Karpas-422 (cell line): ENCODE measurements at places on chromosomes 12 and 14.

DNA sequence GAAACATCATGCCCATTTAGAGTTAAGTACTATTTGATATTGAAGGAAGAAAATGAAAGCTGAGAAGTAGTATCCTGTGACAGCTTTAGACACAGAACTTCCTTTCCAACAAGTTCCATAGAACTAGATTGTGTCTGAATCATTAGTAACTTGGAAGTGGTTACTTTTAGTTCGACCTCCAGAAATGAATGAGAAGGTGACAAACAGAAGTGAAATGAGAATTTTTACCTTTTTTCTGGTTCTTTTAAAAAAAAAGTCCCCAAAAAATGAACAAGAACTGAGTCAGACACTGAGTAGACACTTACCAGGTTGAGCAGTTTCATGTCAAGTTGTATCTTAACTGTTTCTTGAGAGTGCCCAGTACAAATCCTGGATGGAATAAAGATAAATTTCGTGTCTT lies 3.0 kb downstream of the ATP6V0A2 start:
- DNase-seq: no peak

- peak; percentile 81 for DNase-seq
These were observed 14.1 kb downstream of the SUSD6 start for GRCh38 chr14:69625299-69626131.

DNA sequence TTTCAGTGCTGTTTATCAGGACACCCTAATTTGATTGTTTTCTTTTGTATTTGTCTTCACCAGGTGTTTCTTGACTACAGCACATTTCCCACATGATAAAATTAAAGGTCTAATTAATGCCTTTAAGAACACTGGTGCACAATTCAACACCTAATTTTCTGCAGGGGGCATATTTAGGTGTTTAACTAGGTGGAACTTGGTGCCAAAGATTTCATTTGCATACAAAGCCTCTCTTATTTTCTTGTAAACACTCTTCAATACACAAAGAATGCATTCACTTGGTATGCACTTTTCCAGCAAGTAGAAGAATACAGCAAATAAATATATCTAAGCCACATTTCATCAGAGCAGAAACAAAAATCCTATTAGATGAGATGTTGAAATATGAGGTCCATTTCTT lies 646.2 kb upstream of the FOXG1 start:
- no peak for DNase-seq

- DNase-seq: no peak
These were observed 18.5 kb downstream of the TRPV4 start for GRCh38 chr12:109814600-109815150.

DNA sequence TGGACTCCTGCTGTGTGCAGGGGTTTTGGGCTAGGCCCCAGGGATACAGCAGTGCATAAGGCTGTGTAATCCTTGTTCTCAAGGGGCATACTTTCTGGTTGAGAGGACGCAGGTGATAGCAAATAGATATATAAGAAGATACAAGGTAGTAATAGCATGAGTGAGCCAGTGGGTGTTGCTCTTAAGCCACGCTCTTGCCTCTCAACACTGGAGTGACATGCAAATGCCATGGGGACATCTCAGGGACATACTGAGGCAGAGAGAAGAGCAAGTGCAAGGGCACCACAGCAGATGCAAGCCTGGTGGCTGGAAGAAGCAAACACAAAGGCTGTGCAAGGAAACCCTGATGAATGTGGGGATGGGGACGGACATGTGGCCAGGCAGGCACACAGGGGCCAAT lies 223.3 kb downstream of the CHST11 start:
- peak; percentile 75 for DNase-seq

GRCh38 chr14:72614365-72614764 lies 279.5 kb downstream of the DPF3 start:
- DNase-seq: no peak

GRCh38 chr14:53516261-53516774 lies 363.2 kb upstream of the DDHD1 start:
- DNase-seq: no peak

- DNase-seq: no peak
These were observed 5.5 kb upstream of the RNASE10 start for GRCh38 chr14:20499881-20500280.

GRCh38 chr14:89241257-89241656 lies 175.8 kb downstream of the FOXN3 start:
- no peak for DNase-seq
